Activated T-cell treated with anti-CD3 and anti-CD28 coated beads, Interleukin-2, amount 50 U/mL, for 72 hours (primary cell): ENCODE measurements at places on chromosomes 1 and 21.
A peak's percentile ranks its signal among the peaks of the same experiment; 100 is the strongest.

DNA sequence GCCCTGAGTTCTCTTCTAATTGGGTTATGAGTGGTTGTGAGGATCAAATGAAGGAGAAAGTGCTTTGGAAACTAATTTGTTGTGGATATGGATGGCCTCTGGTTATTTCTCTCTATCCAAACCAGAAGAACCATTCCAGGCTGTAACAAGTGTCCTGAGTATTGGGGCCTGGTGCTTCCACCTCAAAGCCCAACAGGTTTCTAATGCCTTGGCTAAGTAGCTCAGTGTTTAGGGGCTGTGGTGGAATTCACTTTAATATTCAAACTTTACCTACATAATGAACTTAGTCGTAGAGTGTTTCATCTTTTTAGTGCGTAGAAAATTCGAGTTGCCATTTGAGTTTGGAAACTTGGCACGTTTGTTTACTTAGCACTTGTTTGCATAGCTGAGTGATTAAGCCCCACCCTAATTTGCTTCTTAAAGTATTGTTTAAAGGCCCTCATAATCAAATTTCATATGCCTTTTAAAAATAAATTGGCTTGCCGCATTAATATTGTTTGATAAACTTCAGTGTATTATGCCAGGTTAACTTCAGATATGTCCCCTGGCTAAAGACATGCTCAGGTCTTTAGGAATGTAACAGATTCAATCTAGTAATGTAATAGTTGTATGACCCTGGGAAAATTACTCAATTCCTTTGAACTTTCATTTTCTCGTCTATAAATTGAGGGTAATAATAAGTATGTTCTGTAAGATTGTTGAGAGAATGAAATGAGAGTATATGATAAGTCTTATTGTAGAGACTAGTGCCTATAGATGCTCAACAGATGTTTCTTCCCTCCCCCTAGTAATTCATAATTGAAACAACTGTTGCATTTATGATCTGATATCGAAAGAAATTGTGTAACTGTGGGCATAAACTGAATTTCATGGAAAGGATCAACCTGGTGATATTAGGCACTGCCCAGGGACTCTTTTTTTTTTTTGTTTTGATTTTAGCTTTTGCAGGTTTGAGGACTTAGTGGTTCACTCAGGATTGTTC lies 1.6 kb downstream of the AGO4 start:
- no peak for DNase-seq

DNA sequence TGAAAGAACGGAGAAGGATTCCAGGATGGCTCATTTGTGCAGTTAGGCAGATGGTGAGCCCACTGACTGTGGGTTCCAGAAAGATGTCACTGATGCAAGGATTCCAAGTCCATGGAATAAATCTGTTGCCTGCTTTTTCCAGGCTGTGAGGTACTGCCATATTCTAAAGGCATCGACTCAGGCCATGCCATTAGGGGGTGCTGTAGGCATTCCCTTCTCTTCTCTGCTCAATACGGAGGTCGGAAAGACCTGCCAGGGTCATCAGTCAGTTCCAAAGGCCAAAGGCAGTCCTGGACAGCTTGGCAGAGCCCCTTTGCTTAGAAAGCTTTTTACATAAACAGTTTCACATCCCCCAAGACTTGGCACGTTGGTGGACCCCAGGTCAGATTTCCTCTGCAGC lies 31.7 kb upstream of the TMEM125 start:
- peak; percentile 44 for DNase-seq

DNA sequence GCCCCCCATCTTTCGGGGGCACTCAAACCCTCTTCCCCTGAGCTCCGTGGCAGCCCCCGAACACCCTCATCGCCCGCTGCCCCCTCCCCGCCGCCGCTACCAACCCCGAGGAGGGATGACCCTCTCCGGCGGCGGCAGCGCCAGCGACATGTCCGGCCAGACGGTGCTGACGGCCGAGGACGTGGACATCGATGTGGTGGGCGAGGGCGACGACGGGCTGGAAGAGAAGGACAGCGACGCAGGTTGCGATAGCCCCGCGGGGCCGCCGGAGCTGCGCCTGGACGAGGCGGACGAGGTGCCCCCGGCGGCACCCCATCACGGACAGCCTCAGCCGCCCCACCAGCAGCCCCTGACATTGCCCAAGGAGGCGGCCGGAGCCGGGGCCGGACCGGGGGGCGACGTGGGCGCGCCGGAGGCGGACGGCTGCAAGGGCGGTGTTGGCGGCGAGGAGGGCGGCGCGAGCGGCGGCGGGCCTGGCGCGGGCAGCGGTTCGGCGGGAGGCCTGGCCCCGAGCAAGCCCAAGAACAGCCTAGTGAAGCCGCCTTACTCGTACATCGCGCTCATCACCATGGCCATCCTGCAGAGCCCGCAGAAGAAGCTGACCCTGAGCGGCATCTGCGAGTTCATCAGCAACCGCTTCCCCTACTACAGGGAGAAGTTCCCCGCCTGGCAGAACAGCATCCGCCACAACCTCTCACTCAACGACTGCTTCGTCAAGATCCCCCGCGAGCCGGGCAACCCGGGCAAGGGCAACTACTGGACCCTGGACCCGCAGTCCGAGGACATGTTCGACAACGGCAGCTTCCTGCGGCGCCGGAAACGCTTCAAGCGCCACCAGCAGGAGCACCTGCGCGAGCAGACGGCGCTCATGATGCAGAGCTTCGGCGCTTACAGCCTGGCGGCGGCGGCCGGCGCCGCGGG lies 837 bp downstream of the FOXD3 start:
- peak; percentile 66 for DNase-seq

DNA sequence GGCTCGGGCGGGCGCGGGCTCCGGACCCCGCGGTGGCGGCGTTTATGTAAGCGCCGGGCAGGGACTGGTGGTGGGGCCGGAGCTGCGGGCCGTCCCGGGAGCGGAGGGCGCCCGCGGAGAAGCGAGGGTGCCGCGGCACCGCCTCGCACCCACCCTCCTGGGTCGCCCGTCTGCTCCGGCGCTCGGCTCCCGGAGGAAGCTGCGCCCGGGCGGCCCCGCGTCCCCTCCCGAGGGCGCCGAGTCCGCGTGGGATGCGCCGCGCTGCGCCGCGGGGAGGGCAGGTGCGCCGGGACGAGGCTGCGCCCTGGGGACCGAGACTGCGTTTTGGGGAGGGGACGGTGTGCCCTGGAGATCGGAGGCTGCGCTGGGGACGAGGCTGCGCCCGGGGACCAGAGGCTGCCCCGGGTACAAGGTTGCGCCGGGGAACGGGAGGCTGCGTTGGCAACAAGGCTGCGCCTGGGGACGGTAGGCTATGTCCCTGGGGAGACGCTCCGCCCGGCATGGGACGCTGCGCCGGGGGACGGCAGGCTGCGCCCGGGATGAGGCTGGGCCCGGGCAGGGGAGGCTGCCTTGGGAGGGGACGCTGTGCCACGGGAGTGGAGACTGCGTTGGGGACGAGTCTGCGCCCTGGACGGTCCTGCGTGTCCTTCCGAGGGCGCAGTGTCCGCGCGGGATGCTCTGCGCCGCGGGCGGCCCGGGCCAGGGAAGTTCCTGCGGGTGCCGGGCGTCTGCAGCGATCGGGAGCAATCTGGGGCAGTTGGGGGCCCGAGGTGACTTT lies 627 bp downstream of the ADARB1 start:
- peak; percentile 53 for DNase-seq

GRCh38 chr1:211327346-211327921 lies 801 bp downstream of the TRAF5 start:
- peak; percentile 36 for DNase-seq
